ENCODE measurements at places on chromosomes 1 and 21. TPM values are rescaled to one million over a fixed set of nuclear protein-coding genes. Genes with fewer than 3 reads are reported as not detected.

- no peak for DNase-seq
These were observed 152.6 kb downstream of the ZC3H11B start for GRCh38 chr1:219460081-219460895.

Gene SPTA1
- total RNA-seq, result not detected

- DNase-seq, result no peak
These were observed 35.1 kb downstream of the LRRC38 start for GRCh38 chr1:13478692-13479091.

- DNase-seq, result peak; percentile 25
These were observed 7.9 kb downstream of the ACOT7 start for GRCh38 chr1:6385488-6386191.

GRCh38 chr1:230233786-230234185 lies 166.7 kb downstream of the GALNT2 start:
- no peak for DNase-seq

GRCh38 chr1:161721738-161722343 lies 497 bp downstream of the FCRLB start:
- no peak for DNase-seq

Gene FBXO2
- 3.7 TPM for total RNA-seq

Gene SELENBP1
- total RNA-seq, result 3,856 TPM

Gene OR2L8
- not detected for total RNA-seq

- peak; percentile 52 for DNase-seq
These were observed 38.2 kb downstream of the SLC2A7 start for GRCh38 chr1:8987881-8988617.

GRCh38 chr1:194598098-194598497 lies 1411.7 kb upstream of the B3GALT2 start:
- no peak for DNase-seq

- no peak for DNase-seq
These were observed 3.1 kb downstream of the WNT4 start for GRCh38 chr1:22139817-22140216.

DNA sequence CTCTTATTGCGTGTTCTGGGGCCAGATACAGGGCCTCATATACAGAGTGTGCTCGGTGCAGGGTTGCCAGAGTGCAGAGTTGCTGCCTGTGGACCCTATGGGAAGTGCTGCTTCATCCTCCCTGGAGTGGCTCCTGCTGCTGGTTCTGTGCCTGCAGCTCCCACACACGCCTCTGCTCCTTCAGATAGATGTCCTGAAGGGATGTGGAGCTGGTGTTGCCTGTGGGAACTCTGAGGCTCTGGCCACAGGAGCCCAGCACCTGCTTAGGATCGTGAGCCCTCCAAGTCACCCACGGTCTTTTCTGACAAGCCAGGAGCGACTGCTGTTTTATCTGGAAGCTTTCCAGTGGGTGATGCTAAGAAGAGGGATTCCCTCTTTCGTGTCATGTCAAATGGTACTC lies 120.5 kb downstream of the CAMTA1 start:
- no peak for DNase-seq

DNA sequence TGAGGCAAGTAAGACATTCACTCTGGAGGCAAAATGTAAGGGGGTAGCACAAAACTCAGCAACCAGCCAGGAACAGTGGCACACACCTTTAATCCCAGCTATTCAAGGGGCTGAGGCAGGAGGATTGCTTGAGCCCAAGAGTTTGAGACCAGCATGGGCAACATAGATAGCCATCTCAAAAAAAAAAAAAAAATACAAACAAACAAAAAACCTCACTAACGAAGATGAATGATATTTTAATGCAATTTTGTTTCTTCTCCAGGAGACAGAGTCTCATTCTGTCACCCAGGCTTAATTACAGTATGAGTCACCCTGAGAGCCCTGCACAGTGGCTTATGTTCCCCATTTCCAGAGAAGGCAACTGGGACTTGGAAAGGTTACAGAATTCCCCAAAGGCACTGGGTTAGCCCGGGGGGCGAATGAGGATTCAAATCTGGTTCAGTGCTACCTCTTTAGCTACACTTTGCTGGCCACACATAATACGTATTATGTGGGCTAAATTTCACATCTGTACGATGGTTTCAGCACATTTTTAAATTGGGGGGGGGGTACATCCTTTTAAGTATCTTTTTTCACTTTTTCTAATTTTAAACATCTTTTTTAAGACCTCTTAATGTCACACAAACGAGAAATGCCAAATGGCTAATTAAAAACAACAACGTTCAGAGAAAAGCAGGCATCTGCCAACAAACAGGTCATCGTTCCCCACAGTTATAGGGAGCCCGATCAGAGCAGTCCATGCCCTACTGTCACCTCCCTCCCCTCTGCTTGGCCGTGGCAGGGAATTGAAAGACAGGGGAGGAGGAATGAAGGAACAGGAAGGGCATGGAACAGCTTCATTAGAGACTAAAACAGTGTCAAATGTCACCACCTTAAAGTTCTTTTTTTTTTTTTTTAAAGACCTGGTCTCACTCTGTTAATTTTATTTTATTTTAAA lies 3.5 kb downstream of the CELA2A start:
- no peak for DNase-seq

GRCh38 chr1:36349241-36349671 lies 25.8 kb upstream of the EVA1B start:
- DNase-seq, result no peak

Gene FCRL1
- total RNA-seq, result not detected

DNA sequence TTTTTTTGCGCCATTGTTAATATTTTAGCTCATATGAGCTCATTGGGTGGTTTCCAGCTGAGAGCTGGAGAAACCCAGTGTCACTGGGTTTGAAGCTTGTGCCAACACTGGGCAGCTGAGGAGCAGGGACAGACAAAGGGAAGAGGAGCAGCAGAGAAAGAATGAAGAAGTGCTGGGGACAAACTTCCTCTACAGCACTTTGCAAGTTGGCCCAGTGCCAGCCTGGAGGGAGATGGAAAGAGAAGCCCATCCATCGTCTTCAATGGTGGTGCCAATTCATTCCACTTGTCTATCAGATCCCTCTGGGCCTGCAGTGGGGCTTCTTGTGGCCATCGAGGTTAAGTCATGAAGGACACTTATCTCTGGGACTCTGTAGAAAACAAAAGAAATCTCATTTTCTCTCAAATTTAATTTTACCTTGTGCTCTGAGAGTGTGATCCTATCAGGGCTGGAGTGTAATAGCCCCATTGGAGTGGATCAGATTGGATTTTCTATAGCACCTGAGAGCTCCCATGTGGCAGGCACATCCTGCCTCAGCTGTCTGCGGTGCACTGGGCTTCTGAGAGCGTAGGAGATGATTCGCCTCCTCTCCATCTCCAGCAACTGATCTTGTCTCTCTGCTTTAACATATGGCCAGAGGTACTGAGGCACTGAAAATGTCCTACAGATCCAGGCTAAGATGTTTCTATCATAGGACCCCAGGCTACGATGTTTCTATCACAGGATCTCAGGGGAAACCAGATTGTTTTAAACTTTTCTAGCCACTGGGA lies 114.7 kb downstream of the TNR start:
- no peak for DNase-seq

Gene TMPRSS15
- total RNA-seq, result not detected

- no peak for DNase-seq
These were observed 28.7 kb upstream of the POU2F1 start for GRCh38 chr1:167191958-167192357.

DNA sequence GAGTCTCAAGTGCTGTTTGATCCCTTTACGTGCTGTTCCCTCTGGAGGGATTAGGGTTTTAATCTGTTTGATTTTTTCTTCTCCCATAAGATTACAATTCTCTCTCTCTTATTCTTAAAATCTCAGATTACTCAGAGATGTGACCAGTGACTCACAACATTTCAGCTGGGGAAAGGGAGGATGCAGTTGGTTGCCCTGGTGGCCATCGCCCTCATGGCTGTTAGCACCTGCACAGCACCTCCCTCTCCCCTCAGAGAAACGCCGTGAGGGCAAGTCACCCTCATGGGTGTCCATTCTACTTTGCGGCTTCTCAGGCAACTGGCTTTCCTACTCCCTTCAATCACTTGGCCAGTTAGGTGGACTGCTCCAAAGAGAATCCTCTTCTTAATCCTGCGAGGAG lies 42.4 kb upstream of the KCNA3 start:
- DNase-seq, result no peak

- DNase-seq, result no peak
These were observed 314.0 kb downstream of the LMO4 start for GRCh38 chr1:87642581-87643221.

Gene KIFAP3
- 24.9 TPM for total RNA-seq

Gene NBPF4
- 1.1 TPM for total RNA-seq

Gene MCOLN2
- total RNA-seq, result 115 TPM

Gene ERICH3
- total RNA-seq, result 6.4 TPM

DNA sequence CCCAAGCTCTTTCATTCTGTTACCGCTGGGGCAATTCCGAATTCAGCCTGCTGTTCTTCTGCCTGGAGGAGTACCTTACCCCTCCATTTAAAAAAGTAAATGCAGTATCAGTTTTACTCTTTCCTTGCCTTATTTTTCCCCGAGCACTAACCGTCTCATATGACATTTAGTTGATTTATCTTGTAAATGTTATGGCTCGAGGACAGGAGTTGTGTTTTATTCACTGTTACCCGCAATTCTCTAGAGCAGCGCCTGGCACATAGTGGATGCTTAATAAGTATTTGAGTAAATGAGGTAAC lies 425 bp upstream of the TADA1 start:
- no peak for DNase-seq

Gene TSHB
- total RNA-seq, result not detected

DNA sequence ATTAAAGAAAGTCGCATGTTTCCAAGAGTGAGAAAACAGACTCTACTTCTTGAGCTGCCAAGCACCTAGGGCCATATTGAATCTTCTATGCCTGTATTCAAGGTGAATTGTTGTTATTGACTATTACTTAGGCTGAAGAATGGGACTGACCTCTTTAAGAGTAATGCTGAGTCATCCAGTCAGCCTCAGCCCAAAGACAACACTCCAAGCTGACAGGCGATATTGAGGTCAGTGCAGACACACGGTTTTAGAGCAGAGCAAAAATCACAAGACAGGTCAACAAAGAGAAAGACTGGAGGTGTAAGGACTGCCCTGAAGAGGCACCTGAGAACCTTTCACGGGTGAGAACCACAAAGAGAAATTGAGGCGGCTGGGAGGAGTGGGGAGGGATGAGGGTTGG lies 146.9 kb downstream of the MIS18A start:
- DNase-seq, result no peak

Gene MTHFR
- 51.7 TPM for total RNA-seq

Gene GATAD2B
- total RNA-seq, result 16.7 TPM

DNA sequence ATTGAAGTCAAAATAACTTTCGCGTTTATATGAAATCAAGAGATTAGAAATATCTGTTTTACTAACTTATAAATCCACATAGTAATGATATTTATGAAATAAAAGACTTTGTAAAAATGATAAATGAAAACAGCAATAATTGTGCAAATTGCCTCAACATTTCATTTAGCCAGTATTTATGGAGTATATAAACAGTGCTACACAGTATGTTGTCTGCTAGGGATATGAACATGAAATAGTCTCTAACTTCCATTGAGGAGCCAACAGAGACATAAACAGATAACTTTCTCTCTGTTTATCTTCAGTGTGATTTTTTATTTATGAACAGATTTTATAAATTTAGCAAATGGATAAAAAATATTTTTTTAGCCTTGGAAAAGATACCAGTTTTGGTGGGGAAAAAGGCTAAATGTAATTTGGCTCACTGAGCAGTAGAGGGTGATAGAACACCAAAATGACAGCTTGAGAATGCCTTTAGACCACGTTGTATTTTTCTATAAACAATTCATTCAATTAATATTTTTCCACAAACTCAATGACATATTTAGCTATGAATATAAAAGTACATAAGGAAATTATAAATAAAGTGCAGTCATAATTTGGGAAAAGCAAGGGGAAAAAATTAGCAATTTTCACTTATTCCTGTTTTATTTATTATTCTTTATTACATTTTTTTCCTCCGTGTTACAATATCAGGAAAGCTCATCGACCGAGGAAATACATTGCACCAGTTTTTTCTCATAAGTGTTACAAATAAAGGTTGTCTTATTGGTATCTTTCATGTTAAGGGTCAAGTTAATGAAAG lies 47.5 kb upstream of the EEIG2 start:
- DNase-seq, result no peak

DNA sequence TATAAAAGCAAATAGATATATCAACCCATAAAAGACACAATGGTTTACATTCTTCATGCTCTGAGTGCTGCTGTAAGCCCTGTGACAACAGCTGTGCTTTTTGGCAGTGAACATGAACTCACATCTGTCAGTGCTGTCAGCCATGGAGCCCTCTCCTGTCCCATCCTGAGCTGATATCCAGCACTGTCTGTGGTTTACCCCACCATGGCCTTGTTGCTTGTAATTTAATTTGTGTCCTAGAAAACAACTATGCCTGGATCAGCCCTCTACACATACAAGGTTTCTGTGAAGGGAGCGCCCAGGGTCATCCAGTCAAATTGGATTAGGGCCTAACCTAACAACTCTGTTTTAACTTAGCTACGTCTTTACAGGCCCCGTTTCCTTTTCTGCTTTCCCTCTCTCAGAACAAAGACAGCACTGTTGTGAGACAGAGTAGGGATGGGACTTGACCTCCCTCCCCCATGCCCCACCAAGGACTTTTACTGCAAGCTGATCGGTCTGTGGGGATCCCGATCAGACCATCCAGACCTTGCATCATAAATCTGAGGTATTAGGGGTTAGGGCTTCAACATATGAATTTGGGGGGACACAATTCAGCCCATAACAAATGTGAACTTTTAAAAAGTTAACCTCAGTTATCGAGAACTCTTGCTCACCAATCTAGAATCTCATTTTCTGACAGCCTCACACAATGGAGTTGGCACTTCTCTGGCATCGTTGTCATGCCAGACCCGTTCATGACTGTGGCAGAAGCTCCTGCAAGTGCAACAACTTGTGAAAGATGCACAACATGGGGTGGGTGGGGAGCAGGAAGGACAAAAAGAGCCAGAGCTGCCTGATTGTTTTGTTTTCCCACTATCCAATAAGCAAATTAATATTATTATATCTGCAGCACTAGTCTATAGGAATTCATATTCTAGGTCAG lies 16.4 kb upstream of the SLC44A3 start:
- peak; percentile 34 for DNase-seq

- peak; percentile 22 for DNase-seq
These were observed 360.6 kb upstream of the USP24 start for GRCh38 chr1:55575571-55576279.

DNA sequence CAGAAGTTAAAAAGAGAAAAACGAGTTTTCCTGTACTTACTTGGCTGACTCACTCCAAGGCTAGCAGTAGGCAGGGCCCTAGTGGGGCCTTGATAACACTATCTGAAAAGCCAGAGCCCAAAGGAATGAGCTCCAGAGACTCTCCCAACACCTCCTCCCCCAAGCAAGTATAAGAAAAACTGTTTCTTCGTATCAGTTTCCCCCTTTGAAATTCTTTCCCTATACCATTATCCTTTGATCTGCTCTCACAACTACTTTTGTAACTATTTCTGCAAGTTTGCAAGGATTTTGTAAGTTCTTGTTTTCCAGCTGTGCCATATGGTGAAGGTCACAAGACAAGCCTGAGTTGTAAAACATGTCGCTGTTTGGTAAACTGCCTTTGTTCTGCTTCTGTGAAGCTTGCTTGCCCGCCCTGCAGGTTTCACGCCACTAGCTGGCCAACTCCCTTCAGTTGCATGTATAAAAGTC lies 36.5 kb upstream of the KCNJ15 start:
- DNase-seq, result no peak

GRCh38 chr21:30924146-30924700 lies 42.8 kb upstream of the KRTAP11-1 start:
- DNase-seq, result no peak

Gene KIF14
- total RNA-seq, result 0.64 TPM

Gene HMGCL
- 83.4 TPM for total RNA-seq
